HT1080 (cell line): ENCODE measurements at places on chromosomes 3 and 15. TPM values are rescaled to one million over a fixed set of nuclear protein-coding genes. Genes with fewer than 3 reads are reported as not detected.
A peak's percentile ranks its signal among the peaks of the same experiment; 100 is the strongest.

- DNase-seq, result no peak
Observed at GRCh38 chr15:77706482-77707244, 74.0 kb upstream of the LINGO1 start.

GRCh38 chr3:100100425-100100824 is 13.9 kb downstream of the FILIP1L start:
- DNase-seq, result no peak

The ACTC1 gene
- total RNA-seq, result not detected in 2 replicates

- DNase-seq, result no peak
Observed at GRCh38 chr15:66823601-66824000, 121.6 kb downstream of the SMAD6 start.

The SAMD7 gene
- total RNA-seq, result not detected in 2 replicates

DNA sequence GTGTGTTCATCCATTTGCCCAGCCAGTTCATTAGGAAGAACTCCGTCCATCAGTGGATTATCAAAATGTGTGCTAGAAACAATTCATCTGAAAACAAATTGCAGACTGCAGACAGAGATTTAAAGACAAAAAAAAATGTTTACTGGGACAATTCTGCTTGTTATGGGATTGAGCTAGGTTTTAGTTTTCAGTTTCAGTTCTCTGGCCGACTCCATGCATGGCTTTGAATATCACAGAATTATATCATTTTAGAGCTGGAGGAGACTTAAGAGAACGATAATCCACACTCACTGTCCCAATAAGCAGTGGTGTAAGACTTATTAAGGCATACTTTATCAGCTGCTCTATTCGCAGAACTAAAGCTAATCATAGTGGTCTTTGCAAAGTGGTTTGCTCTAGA is 51.1 kb downstream of the TFG start:
- no peak for DNase-seq

The NAALADL2 gene
- 0.63 TPM in 2 replicates for total RNA-seq

DNA sequence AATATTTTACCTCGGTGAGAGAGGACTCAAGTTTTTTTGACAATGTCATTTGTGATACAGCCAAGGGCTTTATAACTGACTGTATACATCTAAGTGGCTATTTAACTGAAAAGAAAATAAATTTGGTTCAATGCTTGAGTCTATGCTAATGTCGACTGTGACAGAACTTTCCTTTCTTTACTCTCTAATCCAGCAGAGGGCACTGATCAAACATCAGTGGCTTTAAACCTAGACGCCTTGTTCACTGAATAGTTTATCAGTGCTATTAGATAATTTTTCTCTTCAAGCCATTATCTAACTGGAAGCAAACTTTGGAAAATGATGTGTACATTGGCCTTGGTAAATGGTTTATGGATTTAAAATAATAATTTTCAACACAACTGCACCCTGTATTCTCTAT is 285.1 kb downstream of the CHL1 start:
- DNase-seq, result no peak

DNA sequence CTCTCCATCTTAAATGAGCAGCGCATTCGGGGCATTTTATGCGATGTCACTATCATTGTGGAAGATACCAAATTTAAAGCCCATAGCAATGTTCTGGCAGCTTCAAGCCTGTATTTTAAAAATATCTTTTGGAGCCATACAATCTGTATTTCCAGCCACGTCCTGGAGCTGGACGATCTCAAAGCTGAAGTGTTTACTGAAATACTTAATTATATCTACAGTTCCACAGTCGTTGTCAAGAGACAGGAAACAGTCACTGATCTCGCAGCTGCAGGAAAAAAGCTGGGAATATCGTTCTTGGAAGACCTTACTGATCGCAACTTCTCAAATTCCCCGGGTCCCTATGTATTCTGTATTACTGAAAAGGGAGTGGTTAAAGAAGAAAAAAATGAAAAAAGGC is 44.4 kb upstream of the RASA2 start:
- DNase-seq, result no peak

The CELSR3 gene
- 3.5 and 3.8 TPM in 2 replicates for total RNA-seq

DNA sequence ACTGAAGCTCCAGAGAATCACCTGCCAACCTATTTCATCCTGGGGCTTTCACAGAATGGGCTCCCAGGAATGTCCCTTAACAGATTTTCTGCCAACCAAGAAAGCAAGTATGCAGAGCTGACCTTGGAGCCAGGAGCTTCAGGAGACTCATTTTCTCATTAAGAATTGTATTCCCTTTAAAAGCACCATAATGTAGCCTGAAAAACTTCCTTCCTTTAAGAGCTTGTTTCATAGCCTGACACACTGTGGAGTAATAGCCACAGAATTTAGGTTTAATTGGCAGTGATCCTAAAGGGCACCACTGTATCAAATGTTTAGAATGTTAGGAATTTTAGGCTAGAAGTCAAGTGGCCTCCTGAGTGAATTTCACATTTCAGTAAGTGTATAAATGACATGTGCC is 309.8 kb downstream of the GBE1 start:
- peak; percentile 65 for DNase-seq

DNA sequence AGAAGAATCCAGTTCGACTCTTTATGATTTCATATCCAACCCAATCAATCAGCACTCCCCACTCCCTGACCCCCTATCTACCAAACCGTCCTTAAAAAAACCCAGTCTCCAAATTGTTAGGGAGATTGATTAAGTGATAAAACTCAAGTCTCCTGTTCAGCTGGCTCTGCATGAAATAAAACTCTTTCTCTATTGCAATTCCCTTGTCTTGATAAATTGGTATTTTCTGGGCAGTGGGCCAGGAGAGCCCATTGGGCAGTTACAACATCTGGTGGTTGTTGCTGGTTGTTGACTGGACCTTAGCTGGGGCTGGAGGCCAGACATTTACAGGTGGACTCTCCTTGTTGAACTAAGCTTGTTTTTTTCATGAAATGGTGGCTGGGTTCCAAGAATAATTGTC is 642.3 kb downstream of the ROBO2 start:
- no peak for DNase-seq

DNA sequence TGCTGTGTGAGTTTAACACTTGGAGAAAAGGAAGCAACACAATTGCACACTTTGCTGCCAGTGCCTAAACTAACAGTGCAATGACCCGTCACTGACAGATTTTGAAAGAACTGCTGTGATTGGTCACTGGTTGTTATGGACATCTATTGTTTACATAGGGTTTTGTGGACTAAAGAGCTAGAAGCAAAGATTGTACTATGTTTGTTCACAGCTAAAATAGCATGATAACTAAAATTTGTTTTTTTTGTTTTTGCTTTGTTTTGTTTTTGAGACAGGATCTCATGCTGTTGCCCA is 112.4 kb upstream of the GOLGA8J start:
- DNase-seq, result no peak
